ENCODE measurements at places on chromosomes 5 and 9. TPM values are rescaled to one million over a fixed set of nuclear protein-coding genes. Genes with fewer than 3 reads are reported as not detected.

The OR1J2 gene
- total RNA-seq = not detected

- no peak overlapping the region for H3K4me3 ChIP-seq
- no peaks in the 10 kb centered on the region for H3K27me3 ChIP-seq
Observed at GRCh38 chr9:99030092-99030511, 74.8 kb upstream of the TGFBR1 start.

GRCh38 chr9:134396825-134397224 lies 70.6 kb downstream of the RXRA start:
- H3K27ac ChIP-seq = no peak overlapping the region
- peaks cover 16% of the 10 kb centered on the region for H3K4me1 ChIP-seq
- no peaks in the 10 kb centered on the region for H3K36me3 ChIP-seq
- no peaks in the 10 kb centered on the region for H3K27me3 ChIP-seq

DNA sequence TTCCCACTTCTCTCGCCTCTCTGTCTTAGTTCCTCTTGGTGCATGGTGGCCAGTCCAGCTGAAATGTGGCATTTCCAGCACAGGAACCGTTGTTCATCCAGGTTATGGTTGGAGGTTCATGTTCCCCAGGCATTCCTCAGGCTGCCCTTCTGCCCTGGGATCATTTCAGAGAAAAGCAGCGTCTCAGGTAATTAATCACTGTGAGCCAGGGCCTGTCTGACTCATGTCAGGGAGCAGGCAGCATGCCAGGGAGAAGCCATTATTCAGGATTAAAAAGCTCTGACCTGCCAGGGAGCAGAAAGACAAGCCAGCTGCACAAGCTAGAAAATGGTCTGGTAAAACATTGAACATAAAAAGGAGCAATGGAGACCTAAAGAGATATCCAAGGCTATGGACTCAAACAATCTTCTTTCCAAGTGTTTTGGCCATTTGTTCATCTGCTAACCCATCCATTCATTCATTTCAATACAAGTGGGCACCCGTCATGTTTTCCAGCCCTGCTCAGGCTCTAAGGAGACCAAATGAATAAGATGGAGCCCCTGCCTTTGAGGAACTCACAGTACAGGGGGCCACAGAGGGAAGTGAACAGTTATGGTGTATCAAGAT lies 241.4 kb downstream of the DRD1 start:
- peak; percentile 79 for DNase-seq
- no peak overlapping the region for H3K4me3 ChIP-seq
- no peak overlapping the region for H3K27ac ChIP-seq

The GFRA3 gene
- total RNA-seq = not detected

The CHSY3 gene
- total RNA-seq = 11.9 TPM

The IFNB1 gene
- total RNA-seq = 3.2 TPM

GRCh38 chr5:142408981-142409481 lies 84.2 kb upstream of the SPRY4 start:
- no peaks in the 10 kb centered on the region for H3K36me3 ChIP-seq
- no peaks in the 10 kb centered on the region for H3K27me3 ChIP-seq
- H3K4me1 ChIP-seq = no peaks in the 10 kb centered on the region
- no peak for DNase-seq
- no peak overlapping the region for H3K27ac ChIP-seq

DNA sequence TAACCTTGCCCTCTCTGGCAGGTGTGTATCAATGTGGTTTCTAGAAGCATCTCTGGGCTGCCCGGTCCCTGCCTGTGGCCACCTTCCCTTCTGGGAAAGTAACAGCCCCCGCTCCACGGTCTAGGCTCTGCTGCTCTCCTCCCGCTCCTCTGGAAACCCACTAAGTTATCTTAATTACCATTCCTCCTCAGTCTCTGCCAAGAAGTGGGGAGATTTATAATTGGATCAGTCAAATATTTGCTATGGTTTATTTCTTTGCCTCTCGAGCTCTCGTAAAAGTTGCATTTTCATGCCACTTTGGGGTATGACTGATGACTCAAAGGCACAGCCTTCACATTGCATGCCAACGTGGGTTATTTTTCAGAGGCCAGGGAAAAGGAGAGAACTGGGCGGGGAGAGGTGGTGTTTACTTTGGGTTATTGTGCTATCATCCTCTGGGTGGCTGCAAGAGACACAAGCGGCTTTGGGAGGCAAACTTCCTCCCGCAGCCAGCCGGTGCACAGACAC lies 205.3 kb upstream of the WWC1 start:
- no peaks in the 10 kb centered on the region for H3K27me3 ChIP-seq
- peak; percentile 60 for DNase-seq
- peaks cover 5% of the 10 kb centered on the region for H3K36me3 ChIP-seq
- H3K4me1 ChIP-seq = no peaks in the 10 kb centered on the region
- H3K27ac ChIP-seq = no peak overlapping the region

DNA sequence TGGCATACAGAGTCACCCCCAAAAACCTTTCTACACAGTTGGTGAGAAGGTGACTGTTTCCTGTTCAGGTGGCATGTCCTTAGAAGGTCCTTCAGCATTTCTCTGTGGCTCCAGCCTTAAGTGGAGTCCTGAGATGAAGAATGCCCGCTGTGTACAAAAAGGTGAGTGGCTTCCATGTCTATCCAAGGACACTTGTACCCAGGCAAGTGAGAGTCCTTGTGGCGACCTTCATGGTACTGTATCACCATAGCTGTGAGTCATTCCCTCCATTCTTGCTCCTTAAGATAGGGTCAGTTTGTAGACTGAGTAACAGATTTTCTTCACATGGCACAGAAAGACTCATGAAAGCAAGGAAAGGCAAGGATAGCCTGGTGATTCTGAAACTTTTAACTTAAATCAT lies 63.1 kb downstream of the C7 start:
- no peak overlapping the region for H3K4me3 ChIP-seq
- H3K27ac ChIP-seq = no peak overlapping the region
- H3K27me3 ChIP-seq = no peaks in the 10 kb centered on the region
- DNase-seq = no peak
- no peaks in the 10 kb centered on the region for H3K36me3 ChIP-seq

DNA sequence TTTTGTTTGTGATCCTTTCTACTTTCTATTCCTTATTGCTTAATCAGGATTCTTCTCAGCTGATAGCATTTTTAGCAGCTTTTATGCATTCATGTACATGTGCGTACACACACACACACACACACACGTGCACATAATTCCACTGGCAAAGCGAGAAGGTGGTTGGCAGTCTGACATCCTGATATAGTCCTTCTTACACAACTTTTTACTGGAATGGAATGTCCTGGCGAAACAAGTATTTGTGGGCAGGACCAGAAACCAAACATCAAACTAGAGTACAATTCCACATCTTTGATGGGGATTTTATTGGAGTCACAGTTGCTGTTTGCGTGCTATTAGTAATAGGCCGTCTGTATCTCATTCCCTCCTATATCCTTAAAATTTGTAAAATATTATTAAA lies 356.5 kb downstream of the CCDC171 start:
- no peaks in the 10 kb centered on the region for H3K27me3 ChIP-seq
- no peaks in the 10 kb centered on the region for H3K4me1 ChIP-seq
- no peak overlapping the region for H3K27ac ChIP-seq
- no peaks in the 10 kb centered on the region for H3K36me3 ChIP-seq
- no peak overlapping the region for H3K4me3 ChIP-seq

GRCh38 chr5:40904205-40904993 lies 4.9 kb upstream of the C7 start:
- no peak overlapping the region for H3K27ac ChIP-seq
- no peaks in the 10 kb centered on the region for H3K4me1 ChIP-seq
- no peaks in the 10 kb centered on the region for H3K36me3 ChIP-seq

The AMBP gene
- total RNA-seq = not detected

GRCh38 chr9:124254261-124254682 lies 3.5 kb upstream of the NEK6 start:
- no peaks in the 10 kb centered on the region for H3K36me3 ChIP-seq
- no peak overlapping the region for H3K27ac ChIP-seq
- H3K4me1 ChIP-seq = peaks cover 33% of the 10 kb centered on the region
- DNase-seq = no peak
- no peak overlapping the region for H3K4me3 ChIP-seq
- no peaks in the 10 kb centered on the region for H3K27me3 ChIP-seq

DNA sequence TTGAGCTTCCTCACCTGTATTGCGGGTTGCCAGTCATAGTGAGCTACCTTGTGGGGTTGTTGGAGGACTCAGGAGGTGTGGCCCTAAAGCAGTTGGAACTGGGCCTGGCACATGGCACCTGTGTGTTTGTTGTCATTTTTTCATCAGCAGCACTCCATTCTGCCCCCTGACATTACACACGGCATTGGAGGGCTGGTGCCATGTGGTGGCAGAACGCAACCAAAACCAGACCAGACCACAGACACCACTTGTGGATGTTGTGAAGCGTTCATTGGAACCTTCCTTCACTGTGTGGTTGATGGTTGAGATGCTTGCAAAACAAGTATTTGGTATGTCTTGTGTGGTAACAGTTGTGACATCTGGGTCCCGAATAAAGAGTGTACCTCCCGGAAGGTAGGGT lies 113.2 kb upstream of the ERCC6L2 start:
- no peaks in the 10 kb centered on the region for H3K4me1 ChIP-seq
- DNase-seq = no peak
- no peak overlapping the region for H3K4me3 ChIP-seq
- no peak overlapping the region for H3K27ac ChIP-seq
- H3K27me3 ChIP-seq = peaks cover 2% of the 10 kb centered on the region

DNA sequence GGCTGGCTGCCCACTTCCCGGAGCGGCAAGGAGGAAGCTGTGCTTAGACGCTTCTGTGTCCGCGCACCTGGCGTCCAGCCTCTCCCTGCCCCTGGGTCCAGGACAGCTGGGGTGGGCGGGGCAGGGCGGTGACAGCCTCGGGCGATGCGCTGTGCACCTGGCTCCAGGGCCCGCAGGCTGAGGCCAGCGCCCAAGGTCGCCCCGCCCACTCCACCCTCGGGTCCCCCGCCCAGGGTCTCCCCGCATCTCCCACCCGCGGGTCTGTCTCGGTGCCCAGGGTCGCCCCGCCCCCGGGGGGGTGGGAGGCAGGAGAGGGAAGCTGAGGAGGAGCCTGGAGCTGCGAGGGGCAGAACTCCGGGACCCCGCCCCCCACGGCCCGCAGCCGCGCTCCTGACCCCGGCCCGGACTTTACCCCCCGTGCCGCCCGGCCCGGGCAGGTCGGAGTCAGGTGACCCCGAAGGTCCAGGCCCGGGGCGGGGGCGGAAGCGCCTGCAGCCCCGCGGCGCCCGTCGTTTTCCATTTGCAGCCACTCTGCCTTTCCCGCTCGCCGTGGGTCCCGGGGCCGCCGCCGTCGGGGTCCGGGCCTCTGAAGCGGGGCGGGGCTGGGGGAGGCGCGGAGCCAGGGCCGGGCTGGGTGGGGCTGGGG lies at the start of gene ENTPD8:
Gene ENTPD8, minus strand, starts transcription at position 69 of the 646 bp plus-strand sequence. CDS start 3,072 bp downstream, outside the sequence.
- H3K4me1 ChIP-seq = no peaks in the 10 kb centered on the region
- no peak within 1 kb of the TSS for H3K4me3 ChIP-seq
- DNase-seq = no peak
- H3K36me3 ChIP-seq = no peaks in the 10 kb centered on the region
- peaks cover 3% of the 10 kb centered on the region for H3K27me3 ChIP-seq

DNA sequence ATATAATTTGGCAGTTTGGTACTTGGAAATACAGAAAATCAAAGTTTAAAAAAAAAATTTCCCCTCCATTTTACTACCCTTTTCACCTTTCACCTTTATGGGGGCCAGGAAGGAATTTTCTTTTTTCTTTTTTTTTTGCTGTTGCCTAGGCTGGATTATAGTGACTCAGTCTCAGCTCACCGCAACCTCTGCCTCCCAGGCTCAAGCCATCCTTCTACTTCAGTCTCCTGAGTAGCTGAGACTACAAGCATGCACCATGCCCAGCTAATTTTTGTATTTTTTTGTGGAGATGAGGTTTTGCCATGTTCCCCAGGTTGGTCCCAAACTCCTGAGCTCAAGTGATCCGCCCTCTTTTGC lies 9.1 kb downstream of the CHMP5 start:
- DNase-seq = peak; percentile 28
- H3K36me3 ChIP-seq = peaks cover 57% of the 10 kb centered on the region
- H3K4me1 ChIP-seq = peaks cover 8% of the 10 kb centered on the region
- no peaks in the 10 kb centered on the region for H3K27me3 ChIP-seq
- H3K4me3 ChIP-seq = no peak overlapping the region

The SH3PXD2B gene
- total RNA-seq = 70.4 TPM

DNA sequence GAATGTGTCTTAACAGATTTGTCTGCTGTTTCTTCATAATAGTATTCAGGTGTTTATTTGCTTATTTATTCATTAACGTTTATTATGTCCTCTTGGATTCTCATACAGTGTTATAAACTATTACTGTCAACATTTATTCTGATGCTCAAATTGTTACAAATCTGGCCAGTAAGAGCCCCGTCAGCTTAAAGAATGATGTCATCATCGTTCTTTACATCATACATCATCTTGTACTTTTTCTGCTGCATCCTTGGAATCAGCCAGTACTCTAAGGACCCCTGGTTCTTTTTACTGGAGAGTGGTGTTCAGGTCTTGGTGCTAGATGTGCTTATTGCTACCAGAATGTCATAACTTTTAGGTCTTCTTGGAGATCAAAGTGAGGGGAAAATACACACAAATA lies 86.6 kb downstream of the SH3GL2 start:
- no peaks in the 10 kb centered on the region for H3K27me3 ChIP-seq
- no peaks in the 10 kb centered on the region for H3K4me1 ChIP-seq
- no peak overlapping the region for H3K4me3 ChIP-seq
- DNase-seq = no peak
- H3K36me3 ChIP-seq = no peaks in the 10 kb centered on the region
- no peak overlapping the region for H3K27ac ChIP-seq

DNA sequence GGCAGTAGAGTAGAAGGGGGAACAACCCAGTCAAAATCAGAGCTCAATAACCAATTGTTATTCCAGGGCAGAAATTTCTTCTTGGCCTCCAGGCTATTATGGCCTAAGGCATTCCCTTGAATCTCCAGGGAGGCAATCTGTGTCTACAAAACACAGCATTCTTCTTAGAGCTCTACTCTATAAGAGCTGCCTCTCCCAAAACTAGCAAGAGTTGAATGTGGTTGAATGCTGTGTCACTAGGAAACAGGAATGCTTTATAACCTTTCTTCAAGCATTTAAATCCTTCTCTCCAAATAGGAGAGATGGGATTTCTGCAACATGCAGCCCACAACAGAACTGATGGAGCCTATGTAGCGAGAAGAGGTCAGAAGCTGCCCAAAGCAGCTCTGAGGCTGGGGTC lies 97.1 kb upstream of the APC start:
- no peak for DNase-seq
- no peaks in the 10 kb centered on the region for H3K36me3 ChIP-seq
- H3K27ac ChIP-seq = no peak overlapping the region
- H3K27me3 ChIP-seq = no peaks in the 10 kb centered on the region
- H3K4me3 ChIP-seq = no peak overlapping the region
- no peaks in the 10 kb centered on the region for H3K4me1 ChIP-seq

The FCN1 gene
- not detected for total RNA-seq

GRCh38 chr5:138705007-138705406 lies 48.2 kb upstream of the CTNNA1 start:
- no peak overlapping the region for H3K27ac ChIP-seq
- no peaks in the 10 kb centered on the region for H3K27me3 ChIP-seq
- H3K4me3 ChIP-seq = no peak overlapping the region
- DNase-seq = no peak
- H3K4me1 ChIP-seq = peaks cover 9% of the 10 kb centered on the region
- H3K36me3 ChIP-seq = no peaks in the 10 kb centered on the region

All from astrocyte (in vitro differentiated cells and primary cell).